ENCODE measurements at places on chromosomes 11 and 22. TPM values are rescaled to one million over a fixed set of nuclear protein-coding genes. Genes with fewer than 3 reads are reported as not detected.

GRCh38 chr22:49017482-49018329 is 810.0 kb downstream of the BRD1 start:
- DNase-seq, result no peak

- DNase-seq, result no peak
Measured at GRCh38 chr11:117535201-117535849, 207.7 kb downstream of the CEP164 start.

GRCh38 chr22:44622679-44623078 is 79.3 kb upstream of the PRR5 start:
- no peak for DNase-seq

- peak; percentile 68 for DNase-seq
Measured at GRCh38 chr11:73218106-73218829, at the start of gene P2RY2. TSS of gene P2RY2 (plus strand) at chr11:73218281. CDS start at chr11:73234160, 15,879 bp downstream.

DNA sequence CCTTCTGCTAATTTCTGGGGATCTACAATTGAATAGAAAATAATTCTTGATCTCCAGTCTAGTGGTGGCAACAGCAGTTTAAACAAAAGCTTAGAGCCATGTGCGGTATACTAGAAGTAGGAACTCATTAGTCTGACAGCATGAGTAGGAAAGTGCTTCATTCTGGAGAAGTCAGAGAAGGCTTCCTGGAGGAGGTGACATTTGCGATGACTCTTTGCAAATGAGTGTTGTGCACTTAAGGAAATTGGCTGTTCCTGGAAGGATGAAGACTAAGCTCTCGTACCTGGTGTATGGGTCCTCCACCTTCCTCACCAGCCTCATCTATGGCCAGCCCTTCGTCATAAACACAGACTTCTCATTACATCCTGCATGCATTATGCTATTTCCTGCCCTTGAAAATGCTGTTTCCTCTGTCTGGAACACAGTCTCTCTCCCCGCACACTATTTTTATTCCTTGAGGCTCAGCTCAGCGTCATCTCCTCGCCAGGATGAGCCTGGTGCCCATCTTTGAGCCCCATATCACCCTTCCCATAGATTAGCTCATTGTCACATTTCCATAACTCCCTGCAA is 132.9 kb downstream of the PKNOX2 start:
- peak; percentile 70 for DNase-seq

DNA sequence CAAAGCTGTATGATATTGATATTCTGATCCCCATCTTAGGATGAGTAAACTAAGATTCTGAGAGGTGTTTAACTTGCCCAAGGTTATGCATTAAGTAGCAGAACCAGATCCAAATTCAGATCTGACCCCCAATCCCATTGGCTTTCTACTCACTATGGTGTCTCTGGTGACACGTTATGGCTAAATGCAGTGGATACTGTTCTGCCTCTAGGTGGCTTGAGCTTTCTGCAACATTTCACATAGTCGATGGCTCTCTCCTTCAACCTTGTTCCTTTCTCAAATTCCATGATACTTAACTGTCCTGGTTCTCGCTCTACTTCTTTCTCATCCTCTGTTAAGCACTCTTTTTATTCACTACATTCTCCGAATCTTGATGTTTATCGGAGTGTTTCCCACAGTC is 9.4 kb downstream of the C11orf97 start:
- peak; percentile 34 for DNase-seq

- DNase-seq, result no peak
Measured at GRCh38 chr22:50467773-50468440, 6.9 kb downstream of the SBF1 start.

DNA sequence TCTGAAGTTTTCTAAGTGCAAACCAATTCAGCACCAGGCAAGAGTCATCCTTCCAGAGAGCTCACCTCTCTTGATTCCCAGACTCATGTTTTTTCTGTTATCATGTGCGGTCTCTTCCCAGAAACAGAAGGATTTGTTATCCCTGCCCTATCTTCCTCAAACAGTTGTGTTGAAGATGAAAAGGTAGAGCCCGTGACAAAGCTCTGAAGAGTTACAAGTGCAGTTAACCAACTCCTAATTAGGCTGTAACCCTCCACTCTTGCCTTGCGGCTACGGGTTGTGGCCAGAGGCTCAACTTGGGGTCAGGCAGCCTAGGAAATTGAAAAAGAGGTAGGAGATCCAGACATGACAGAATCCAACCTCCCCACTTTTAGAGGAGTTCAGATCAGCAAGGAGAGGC is 76.2 kb upstream of the CADM1 start:
- DNase-seq, result no peak

DNA sequence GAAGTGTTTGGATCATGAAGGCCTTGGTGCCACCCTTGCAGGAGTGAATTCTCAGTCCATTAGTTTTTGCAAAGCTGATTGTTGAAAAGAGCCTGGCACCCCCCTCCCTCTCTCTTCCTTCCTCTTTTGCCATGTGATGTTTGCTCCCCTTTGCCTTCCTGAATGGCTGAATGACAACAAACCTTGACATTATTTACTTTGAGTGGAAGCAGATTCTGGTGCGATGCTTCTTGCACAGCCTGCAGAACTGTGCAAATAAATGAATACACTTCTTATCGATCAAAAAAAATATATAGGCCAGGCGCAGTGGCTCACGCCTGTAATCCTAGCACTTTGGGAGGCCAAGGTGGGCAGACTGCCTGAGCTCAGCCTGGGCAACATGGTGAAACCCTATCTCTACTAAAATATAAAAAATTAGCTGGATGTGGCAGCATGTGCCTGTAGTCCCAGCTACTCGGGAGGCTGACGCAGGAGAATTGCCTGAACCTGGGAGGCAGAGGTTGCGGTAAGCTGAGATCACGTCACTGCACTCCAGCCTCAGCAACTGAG is 2.0 kb upstream of the NARS2 start:
- DNase-seq, result no peak

The LRRC4C gene
- not detected for total RNA-seq

The C11orf97 gene
- not detected for total RNA-seq

The WNT11 gene
- total RNA-seq, result not detected

The USP2 gene
- 1.2 TPM for total RNA-seq

The HEPN1 gene
- total RNA-seq, result not detected
